Sigmoid colon (tissue), 7 donors: ENCODE measurements at places on chromosomes 1 and 21. TPM values are rescaled to one million over a fixed set of nuclear protein-coding genes. Genes with fewer than 3 reads are reported as not detected.
A peak's percentile ranks its signal among the peaks of the same experiment; 100 is the strongest.

DNA sequence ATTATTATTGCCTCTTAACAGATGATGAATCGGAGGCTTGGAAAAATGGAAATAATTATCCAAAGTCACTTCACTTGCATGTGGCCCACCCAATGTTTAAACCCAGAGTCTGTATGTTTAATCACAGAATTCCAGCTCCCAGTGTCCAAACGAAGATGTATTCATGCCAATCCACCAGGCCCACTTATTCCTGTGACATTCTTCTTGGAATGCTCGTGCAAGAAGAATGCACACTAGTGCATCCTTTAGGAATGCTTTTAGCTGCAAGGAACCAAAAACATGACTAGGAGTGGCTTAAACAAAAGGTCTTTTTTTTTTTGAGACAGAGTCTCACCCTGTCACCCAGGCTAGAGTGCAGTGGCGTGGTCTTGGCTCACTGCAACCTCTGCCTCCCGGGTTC lies 8.9 kb upstream of the OPRD1 start:
- no peaks in the 10 kb centered on the region for H3K36me3 ChIP-seq
- no peak overlapping the region for H3K4me3 ChIP-seq
- no peak for DNase-seq
- H3K27ac ChIP-seq = no peak overlapping the region
- no peaks in the 10 kb centered on the region for H3K4me1 ChIP-seq
- H3K27me3 ChIP-seq = no peaks in the 10 kb centered on the region

GRCh38 chr1:234188454-234188792 lies 184.8 kb upstream of the COA6 start:
- DNase-seq = no peak
- H3K27me3 ChIP-seq = no peaks in the 10 kb centered on the region
- no peak overlapping the region for H3K27ac ChIP-seq
- no peaks in the 10 kb centered on the region for H3K36me3 ChIP-seq

- H3K4me1 ChIP-seq = no peaks in the 10 kb centered on the region
- no peaks in the 10 kb centered on the region for H3K36me3 ChIP-seq
- H3K27ac ChIP-seq = no peak overlapping the region
- H3K27me3 ChIP-seq = no peaks in the 10 kb centered on the region
- no peak overlapping the region for H3K4me3 ChIP-seq
Observed at GRCh38 chr1:50289495-50289894, 133.7 kb downstream of the DMRTA2 start.

DNA sequence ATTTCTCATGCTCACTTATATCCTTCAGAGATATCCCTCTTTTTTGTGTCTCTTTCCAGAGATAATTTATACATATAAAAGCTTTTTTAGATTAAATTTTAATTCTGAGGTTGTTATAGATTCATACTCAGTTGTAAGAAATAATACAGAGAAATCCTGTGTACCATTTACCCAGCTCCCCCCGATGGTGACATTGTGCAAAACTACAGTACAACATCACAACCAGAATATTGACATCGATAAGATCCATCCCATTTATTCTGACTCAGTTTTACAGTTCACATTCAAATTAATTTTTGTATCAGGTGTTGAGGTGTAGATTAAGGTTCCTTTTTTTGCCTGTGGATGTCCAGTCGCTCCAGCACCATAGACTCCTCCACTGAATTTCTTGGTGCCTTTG lies 14.3 kb downstream of the DMRTB1 start:
- H3K27me3 ChIP-seq = no peaks in the 10 kb centered on the region
- H3K27ac ChIP-seq = no peak overlapping the region

GRCh38 chr1:156214024-156214748 lies 1.4 kb downstream of the PMF1 start:
- H3K4me1 ChIP-seq = no peaks in the 10 kb centered on the region
- H3K27me3 ChIP-seq = no peaks in the 10 kb centered on the region
- peak overlapping the region; percentile 95 for H3K27ac ChIP-seq
- no peak for DNase-seq
- peaks cover 18% of the 10 kb centered on the region for H3K36me3 ChIP-seq
- H3K4me3 ChIP-seq = no peak overlapping the region

DNA sequence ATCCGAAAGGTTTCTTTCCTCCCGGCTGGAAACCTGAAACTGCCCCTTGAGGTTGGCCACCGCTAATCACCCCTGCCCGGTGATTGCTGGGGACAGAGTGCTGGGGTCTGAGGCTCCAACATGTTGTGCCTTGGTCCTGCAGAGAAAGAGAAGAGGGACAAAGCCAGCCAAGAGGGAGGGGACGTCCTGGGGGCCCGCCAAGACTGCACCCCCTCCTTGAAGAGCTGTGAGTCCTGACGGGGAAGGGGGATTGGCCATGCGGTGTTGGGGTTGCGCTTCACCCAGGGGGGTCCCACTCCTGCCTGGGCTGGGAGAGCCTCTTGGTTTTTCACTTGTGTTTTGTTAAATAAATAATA lies 19.5 kb downstream of the LDLRAP1 start:
- H3K27me3 ChIP-seq = no peaks in the 10 kb centered on the region
- H3K4me3 ChIP-seq = no peak overlapping the region
- peaks cover 26% of the 10 kb centered on the region for H3K4me1 ChIP-seq
- DNase-seq = no peak

DNA sequence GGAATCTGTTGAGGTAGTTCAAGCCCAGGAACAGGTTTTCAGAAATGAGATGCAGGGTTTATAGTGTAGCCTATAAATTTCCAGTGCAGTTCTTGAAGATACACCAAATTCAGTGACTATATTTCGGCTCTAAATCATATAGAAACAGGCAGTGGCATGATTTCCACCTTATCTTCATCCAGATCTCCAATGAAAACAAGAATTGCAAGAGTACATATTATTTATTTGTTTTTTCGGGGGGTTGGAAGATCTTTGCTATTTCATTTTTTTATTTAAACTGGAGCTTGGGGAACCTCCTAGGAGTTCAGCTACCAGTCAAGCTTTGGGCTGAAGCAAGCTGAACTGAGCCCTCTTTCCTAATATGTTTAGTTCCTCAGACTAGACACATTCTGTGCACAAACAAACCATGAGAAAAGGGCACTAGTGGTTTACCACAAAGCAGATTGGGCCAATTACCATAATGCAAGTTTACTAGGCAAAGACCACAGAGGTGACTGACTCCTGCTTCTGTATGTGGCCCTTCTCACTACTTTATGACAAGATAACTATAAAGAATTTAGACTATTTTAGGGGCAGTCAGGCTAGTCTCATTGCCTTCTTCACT lies 68.5 kb downstream of the RGS2 start:
- H3K4me3 ChIP-seq = no peak overlapping the region
- H3K27me3 ChIP-seq = no peaks in the 10 kb centered on the region
- H3K36me3 ChIP-seq = no peaks in the 10 kb centered on the region
- H3K4me1 ChIP-seq = peaks cover 36% of the 10 kb centered on the region
- H3K27ac ChIP-seq = peak overlapping the region; percentile 69
- DNase-seq = no peak

DNA sequence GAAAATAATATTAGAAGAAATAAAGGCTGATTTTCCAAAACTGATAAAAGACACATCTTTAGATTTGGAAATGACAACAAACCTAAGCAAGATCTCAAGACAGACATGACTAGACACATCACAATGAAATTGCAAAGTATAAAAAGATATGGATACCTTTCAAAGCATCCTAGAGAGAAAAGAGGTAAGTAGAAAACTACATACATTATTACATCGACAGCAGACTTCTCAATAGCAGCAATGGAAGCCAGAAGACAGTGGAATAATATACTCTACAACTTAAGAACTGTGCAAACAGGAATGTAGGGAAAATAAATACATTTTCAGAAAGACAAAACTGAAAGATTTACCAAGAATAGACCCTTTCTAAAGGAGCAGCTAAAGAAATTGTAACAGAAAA lies 50.2 kb downstream of the DENND1B start:
- H3K27me3 ChIP-seq = no peaks in the 10 kb centered on the region
- H3K4me3 ChIP-seq = no peak overlapping the region
- H3K4me1 ChIP-seq = no peaks in the 10 kb centered on the region
- no peak overlapping the region for H3K27ac ChIP-seq

CFHR1 gene
- 0.22 TPM for polyA plus RNA-seq

SPRR1B gene
- polyA plus RNA-seq = 0.19 TPM

A3GALT2 gene
- polyA plus RNA-seq = not detected

DCST1 gene
- polyA plus RNA-seq = not detected

AADACL4 gene
- polyA plus RNA-seq = 0.04 TPM
